AG08396 (cell line): ENCODE measurements at places on chromosomes 4 and X.

- DNase-seq: no peak
Measured at GRCh38 chr4:7412554-7412912, 22.2 kb downstream of the PSAPL1 start.

DNA sequence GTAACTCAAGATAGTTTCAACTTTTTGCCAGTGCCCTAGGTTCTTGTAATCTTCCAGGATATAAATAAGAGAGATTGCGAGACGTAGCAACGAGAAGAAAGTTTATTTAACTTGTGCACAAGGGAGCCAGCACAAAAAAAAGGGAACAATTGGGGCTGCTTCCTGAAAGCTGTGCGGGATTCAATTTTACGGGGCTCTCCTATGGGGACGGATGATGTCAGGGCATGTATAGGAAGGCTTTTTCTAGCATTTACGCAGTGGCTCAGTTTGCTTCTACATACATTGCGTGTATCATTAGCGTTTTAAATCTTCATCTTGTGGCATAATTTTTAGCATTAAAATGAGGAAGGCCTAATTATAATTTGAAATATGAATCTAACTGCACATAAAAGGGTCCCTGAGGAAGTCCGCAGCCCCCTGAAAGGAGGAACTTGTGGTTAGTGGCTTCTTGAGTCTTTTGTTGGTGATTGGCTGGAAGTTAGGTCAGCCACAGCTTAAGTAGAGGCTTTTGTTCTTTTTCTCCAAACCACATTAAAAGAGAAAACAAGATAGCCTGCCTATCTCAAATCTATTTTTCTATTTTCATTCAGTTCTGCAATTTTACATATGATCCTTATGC, 668.2 kb upstream of the NDST4 start:
- no peak for DNase-seq

GRCh38 chrX:105277132-105277531, 56.6 kb upstream of the TEX13A start:
- DNase-seq: no peak

DNA sequence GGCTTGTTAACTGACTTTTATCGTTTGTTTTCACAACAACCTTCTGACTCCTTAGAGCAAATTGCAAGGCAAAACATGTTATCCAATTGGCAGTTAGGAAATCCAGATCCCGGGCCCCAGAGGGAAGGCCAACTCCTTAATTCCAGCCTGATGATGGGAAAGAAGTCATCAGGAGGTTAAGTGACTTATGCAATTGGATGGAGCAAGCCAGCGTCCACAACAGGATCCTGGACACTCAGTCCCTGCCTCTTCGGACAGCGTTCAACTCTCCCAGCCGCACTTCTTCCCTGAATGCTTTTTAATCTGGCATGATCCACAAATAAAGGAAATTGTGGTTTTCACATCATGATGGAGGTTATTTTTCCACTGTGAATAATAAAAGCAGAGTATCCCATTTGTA, 310.1 kb downstream of the RAB28 start:
- DNase-seq: no peak

GRCh38 chr4:20192736-20193135, 59.0 kb upstream of the SLIT2 start:
- no peak for DNase-seq

DNA sequence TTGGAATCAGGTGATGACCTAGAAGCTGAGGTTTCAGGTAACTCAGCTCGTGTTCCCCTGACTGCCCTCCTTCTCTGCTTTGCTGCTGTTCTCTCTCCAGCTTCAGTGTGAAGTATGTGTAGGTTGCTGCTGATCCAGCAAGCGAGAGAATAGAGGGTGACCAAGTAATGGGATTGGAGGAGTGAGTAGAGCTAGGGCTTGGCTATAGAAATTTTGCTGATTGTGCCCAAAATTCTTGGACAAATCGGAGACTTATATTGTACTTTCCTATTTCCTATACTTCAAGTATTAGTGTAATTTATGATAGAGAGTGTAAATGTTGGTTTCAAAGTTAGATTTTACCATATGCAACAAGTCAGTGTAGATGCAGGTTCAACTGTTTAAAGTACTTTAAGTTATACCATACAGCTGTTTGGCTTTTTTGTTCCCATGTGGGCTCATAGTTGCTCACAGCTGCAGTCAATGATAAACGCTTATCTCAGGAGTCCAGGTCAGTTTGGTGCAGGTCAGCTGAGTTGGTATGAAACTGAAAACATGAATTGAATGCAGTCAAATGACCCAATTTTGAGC, 48.0 kb downstream of the RAPGEF2 start:
- no peak for DNase-seq

DNA sequence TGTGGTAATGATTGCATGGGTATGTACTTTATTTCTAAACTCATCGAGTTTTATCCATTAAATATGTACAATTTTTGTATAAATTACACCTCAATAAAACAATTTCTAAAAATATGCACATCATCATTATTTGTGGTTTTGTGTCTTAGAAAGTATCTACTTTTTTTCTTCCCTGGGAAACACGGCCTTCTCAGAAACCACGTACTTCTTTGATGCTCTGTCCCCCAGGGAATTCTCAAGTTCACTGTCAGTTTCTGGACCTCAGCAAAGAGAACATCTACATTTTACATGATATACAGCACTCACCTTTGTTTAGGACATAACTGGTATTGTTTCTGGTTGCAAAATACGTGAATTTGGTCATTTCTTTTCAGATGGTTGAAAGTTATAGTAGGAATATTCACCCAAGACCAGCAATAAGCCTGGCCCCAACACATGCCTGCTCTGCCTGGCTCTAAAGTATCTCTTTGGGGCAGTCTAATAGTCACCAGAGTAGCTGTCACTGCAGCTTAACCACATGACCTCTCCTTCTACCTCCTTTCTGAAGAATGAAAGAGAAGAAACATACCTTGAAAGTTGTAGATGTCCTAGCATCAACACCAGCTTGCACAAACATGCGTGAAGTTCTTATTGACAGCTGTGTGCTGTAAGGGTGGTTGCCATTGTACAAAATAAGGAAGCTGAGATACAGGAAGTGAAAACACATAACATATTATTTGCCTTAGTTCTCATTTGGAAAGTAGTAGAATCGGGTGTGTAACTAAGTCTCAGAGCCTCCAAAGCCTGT, 48.4 kb upstream of the SPANXN4 start:
- no peak for DNase-seq

DNA sequence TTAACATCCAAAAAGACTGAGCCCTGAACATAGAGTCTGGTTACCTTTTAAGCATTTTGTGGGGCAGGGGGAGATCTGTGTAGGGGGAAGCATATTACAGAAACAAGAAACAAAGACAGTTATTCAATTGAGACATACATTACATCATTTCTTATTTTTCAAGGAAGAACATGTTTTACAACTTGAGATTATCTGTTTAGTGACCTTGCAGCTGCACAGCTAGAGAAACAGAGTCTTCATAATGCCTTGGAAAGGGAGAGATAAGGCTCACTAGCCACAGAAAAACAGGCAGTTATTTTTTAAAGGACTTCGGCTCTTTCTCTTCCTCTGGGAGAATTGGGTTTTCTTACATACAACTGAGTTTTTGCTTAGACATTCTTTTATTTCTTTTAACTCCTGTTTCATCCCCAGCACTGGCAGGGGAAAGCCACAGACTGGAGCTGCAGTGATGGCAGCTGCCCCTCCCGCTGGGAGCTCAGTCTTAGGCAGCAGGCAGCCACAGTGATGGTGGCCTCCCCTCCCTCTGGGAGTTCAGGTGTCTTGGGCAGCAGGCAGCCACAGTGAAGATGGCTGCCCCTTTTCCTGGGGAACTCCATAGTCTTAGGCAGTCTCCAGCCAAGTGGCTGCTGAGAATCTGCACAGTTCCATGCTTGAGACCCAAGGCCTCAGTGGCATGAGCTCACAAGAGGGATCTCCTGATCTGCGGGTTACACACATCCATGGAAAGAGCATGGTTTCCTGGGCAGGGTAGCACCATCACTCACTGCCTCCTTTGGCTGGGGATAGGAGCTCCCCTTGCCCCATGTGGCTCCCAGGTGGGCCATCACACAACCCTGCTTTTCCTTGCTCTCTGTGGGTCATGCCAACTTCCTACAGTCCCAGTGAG, 19.4 kb upstream of the TMPRSS11F start:
- DNase-seq: no peak

- DNase-seq: no peak
Measured at GRCh38 chrX:107701493-107702121, 73.3 kb downstream of the PRPS1 start.

DNA sequence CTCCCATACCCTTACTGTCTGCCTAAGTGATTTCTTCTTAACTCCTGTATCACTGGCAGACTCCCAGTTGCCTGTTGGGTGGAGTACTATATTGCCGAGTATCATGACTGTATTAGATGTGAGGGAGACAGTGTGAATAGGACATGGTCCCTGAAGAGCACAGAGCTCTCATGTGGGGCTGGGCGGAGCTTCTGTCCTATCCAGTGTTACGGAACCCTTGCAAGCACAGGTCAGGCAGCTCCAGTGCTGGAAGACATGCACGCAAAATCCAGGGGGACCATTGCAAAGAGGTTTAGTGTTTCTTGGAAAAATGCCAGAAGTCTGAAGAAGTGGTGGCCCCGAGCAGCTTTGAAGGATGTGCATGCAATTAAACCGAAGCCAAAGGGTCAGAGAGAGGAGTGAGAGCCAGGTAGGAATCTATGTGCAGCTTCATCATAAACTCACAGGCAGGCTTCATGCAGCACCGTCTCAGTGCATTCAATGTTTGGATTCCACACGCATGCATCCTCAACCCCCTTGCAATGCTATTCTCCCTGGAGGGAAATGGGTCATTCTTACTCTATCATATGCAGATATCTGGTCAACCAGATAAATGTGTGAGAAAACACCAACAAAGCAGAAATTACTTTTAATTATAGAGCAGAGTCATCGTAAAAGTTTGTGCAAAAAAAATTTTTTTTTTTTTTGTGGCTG, 49.7 kb upstream of the DHRSX start:
- DNase-seq: no peak

GRCh38 chr4:125459531-125459930, 144.8 kb downstream of the FAT4 start:
- DNase-seq: no peak

DNA sequence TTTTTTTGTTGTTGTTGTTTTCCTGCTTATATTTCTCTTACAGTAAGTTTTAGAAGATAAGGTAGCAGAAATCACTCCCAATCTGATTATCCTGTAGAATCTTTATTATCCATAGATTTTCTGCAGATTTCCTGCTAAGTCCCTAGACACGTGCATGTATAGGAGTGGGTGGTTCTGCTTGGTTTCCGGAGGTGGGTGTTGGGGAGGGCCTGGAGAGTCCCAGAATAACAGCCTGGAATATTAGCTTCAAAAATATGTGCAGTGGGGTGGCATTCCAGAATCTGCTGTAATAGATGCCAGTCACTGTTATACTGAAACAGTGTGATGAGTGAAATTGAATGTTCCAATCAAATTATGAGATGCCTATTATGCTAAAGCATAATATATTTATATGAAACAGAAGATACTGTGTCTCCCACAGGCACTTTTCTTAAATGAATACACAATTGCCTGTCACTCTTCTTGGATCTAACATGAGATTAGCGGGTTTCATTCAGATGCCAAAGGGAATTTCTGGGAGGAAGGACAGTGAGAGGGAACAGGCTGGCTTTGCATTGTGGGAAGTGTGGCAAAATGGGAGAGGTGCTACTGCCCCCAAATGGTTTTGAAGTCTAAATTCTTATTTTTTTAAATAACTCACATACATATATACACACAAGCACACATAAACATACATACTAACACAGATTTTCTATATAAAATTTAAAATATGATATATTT, 37.6 kb downstream of the C4orf50 start:
- no peak for DNase-seq

DNA sequence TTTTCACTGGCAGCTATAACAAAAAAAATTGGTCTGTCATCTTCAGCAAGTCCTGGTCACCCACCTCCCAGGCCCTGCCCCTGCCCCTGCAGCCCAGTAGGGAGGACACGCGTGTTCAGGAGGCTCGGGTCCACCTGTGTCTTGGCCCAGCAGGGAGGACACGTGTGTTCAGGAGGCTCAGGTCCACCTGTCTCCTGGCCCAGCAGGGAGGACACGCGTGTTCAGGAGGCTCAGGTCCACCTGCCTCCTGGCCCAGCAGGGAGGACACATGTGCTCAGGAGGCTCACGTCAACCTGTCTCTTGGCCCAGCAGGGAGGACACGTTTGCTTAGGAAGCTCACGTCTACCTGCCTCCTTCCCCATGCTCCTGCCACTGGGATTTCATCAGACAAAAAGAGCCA, 44.9 kb downstream of the HTT-AS start:
- DNase-seq: no peak
